ENCODE measurements at places on chromosomes 11 and 22.

- no peak for DNase-seq
Measured at GRCh38 chr11:97684486-97685439, 1295.0 kb downstream of the JRKL start.

- DNase-seq, result no peak
Measured at GRCh38 chr11:15865212-15865987, 490.9 kb downstream of the SOX6 start.

GRCh38 chr11:10641912-10642697 is 51.5 kb downstream of the IRAG1 start:
- DNase-seq, result no peak

- no peak for DNase-seq
Measured at GRCh38 chr11:80778432-80778831, 1337.6 kb upstream of the TENM4 start.

All from neuronal stem cell (in vitro differentiated cells).